Upper lobe of right lung (tissue), 1 donor: ENCODE measurements at places on chromosomes 5 and 9. TPM values are rescaled to one million over a fixed set of nuclear protein-coding genes. Genes with fewer than 3 reads are reported as not detected.

Gene ESM1
- total RNA-seq = 2.7 TPM

Gene CBY3
- not detected for total RNA-seq

Gene IFNA2
- total RNA-seq = not detected

Gene TMOD1
- total RNA-seq = 11.3 TPM

Gene PROB1
- 1.9 TPM for total RNA-seq

Gene PCDHA1
- total RNA-seq = not detected

Gene LCP2
- total RNA-seq = 83.1 TPM

DNA sequence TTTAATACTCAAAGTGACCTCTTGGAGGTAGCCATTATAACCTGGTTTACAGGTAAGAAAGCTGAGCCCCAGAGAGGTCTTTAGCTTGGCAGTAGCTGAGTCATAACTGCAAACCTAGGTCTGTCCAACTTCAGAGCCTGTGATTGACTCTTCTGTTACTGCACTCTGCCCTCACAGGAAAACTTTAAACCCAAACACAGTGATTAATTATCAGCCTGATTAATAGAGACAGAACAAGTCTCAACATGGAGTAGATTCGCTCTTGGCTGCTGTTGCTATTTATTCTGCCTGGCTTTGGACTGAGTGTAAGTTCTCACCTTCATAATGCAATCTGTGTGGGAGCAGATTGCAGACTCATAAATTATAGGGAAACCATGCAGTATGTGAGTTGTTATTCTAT lies 27.4 kb upstream of the TXN start:
- DNase-seq = no peak

DNA sequence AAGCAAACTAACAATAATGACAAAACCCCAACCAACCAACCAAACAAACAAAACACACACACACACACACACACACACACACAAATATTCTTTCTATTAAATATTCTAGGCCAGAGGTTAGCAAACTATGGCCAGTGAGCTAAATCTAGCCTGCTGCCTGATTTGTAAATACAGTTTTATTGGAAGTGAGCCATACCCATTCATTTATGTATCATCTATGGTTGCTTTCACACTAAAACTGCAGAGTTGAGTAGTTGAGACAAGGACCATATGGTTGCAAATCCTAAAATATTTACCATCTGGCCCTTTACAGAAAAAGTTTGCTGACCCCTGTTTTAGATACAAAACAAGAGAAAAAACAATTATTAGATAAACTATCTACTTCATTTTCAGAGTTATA lies 620.5 kb upstream of the SEMA6A start:
- no peak for DNase-seq

DNA sequence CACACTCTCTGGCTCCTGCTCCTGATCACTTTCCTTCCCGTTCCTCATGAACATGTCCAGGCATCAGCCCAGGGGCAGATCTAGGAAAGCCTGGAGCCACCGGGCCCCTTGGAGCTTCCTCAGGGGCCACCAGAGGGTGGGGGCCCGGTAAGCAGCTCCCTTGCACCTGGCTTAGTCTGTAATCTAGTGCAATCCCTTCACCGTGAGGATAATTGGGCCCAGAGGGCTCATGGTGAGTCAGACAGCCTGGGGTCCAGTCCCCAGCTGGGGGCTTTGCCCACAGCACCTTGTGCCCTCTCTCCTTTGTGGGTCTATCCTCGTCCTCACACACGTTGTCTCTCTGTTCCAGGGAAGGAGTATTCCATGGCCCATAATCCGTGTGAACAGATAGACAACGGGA lies 10.4 kb upstream of the ALDH1B1 start:
- DNase-seq = no peak

DNA sequence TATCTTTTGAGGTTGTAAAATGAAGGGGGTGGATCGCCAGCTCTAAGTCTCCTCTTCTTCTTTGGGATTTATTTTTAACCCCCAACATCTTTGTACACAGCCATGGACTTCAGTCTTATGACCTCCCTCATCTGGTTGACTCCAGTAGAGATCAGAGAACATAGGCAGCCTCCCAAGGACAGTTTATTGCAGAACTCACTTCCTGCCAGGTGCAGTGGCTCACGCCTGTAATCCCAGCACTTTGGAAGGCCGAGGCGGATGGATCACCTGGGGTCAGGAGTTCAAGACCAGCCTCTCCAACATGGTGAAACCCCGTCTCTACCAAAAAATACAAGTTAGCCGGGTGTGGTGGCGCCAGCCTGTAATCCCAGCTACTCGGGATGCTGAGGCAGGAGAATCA lies 2.8 kb upstream of the BHMT start:
- no peak for DNase-seq

GRCh38 chr5:174793684-174794328 lies 69.4 kb downstream of the MSX2 start:
- peak; percentile 76 for DNase-seq

- no peak for DNase-seq
These were observed 334.0 kb downstream of the ASTN2 start for GRCh38 chr9:117080765-117081390.

DNA sequence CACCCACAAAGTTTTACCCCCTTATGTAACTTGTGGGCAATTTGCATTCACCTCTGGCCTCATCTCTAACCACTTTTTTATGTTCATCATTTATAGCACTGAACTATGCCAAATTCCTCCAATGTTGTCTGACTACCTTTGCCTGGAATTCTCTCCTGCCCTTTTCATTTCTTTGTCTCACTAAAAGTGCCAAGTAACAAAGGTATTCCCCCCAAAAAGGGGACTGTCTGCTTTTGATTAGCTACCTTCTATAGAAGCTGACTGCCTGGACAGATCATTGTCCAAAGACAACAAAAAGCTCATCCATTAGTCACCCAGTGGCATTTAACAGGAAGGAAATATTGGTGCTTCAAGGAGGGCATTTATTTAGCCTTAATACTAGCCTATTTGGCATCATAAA lies 189.9 kb upstream of the VCAN start:
- DNase-seq = no peak

- no peak for DNase-seq
These were observed 3.7 kb downstream of the GLIS3 start for GRCh38 chr9:4296217-4296616.

DNA sequence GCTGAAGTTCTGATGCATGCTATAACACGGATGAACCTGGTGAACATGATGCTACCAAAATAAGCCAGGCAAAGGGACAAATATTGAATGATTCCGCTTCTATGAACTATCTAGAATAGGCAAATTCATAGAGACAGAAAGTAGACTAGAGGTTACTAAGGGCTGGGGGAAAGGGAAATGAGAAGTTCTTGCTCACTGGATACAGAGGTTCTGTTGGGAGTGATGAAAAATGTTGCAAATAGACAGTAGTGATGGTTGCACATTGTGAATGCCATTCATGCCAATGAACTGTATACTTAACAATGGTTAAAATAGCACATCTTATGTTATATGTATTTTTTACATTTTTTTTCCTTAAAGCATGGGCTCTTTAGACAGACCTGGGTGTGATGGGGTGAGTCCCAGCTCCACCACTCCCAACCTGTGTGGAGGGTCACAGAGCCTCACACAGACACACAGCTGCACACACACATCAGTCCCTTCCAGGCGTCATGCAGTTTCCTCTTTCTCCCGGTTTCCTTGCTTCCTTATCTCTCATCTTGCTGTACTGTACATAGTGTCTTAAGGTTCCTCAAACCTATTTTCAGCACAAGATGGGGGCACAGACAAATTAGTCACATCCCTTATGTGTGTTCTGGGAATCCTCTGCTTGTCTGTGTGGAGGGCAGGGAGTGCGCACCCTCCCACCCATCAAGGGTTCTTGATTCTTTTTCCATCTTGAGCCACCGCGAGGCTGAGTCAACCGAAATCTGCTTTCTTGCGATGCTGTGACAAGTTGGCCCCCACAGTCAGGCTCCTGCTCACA lies 192.9 kb downstream of the CRB2 start:
- DNase-seq = no peak

DNA sequence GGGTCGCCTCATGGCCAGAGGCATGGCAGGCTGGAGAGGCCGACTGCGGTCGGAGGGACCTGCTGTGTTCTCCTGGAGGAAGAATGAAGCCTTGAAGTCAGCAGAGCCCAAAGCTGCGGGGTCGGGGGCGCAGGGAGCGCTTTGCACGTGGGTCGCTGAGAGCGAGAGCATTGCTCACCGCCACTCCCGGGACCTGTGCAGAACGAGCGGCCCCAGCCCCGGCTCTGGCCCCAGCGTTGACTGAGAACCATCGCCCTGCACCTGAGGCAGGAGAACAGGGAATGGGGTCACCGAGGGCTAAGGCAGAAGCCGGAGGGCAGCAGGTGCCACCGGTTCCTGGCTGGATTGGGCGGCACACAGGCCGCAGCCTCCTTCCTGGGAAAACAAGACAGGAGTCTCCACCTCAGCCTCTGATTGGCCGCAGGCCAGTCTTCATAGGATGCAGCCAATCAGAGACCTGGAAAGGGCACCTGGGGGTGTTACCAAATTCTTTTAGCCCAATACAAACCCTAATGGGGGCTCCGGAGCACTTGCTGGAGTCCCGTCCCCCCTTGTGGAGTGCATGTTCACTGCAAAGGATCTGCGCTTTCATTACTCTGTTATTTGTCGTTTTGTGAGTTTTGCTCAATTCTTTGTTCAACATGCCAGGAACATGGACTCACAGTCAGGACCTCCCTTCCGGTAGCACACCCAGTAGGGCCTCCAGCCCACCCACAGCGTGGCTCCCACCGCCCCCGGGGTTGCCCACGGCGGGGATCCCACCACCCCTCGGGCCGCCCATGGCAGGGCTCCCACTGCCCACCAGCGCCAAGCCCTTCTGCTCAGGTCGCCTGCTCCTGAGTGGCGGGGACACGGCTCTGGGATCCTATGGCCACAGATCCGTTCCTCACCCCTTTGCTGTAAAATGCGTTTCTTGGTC lies 24.7 kb upstream of the SLC6A19 start:
- no peak for DNase-seq

GRCh38 chr9:125679597-125680189 lies 27.3 kb downstream of the MAPKAP1 start:
- DNase-seq = no peak

DNA sequence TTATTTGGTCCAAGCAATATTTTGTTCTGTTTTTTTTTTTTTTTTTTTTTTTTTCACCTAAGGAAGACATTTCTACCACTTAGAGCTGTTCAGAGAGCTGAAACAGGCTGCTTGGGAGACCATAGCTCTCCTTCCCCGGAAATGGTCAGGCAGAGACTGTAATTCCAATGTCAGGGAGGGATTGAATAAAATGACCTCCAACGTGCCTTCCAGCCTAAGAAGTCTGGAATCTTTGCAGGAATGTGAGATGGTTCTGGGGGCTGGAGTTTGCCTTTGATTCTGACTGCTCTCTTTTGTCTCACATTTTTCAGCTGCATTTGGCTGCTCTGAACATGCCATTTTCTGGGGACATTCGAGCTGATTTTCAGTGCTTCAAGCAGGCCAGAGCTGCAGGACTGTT lies 38.3 kb upstream of the TGFBR1 start:
- no peak for DNase-seq

DNA sequence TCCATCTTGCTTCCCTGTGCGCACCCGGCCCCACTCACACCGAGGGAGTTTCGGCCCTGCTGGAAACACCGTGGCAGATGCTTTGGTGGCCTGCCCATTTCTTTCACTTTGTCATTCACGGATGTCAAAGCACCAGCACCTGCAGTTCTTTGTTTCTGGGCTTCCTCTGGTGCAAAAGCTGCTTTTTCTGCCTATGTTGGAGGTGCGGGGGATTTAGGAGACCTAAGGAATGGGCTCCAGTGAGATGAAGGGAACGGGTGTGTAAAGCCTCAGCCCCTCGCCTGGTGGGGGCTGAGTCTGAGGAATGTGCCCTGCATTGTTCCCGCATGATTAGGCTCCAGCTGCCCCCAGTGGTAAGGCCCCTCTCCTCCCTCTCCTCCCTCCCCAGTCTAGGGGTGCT lies 62.3 kb downstream of the THBS4 start:
- no peak for DNase-seq

- no peak for DNase-seq
These were observed 2.9 kb downstream of the RPL12 start for GRCh38 chr9:127448112-127448805.

DNA sequence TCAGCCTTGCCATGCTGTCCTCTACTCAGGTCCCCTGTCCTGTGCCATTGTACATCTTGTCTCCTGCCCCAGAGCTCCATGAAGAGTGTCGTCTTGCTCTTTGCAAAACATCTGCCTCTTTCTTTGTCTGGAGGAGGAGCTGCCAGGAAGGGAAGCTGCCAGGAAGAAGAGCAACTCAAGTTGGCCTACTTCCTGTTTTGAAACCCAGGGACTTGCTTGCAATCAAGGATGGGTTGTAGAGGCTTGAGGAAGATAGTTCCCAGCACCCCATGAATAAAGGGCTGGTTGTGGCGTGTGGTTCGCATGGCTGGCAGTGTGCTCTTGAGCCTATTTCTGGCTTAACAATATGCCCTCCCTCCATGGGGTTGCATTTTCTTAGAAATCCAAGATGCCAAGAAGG lies 53.0 kb upstream of the CPEB4 start:
- DNase-seq = no peak
